ENCODE measurements at places on chromosomes 16 and 17.
A peak's percentile ranks its signal among the peaks of the same experiment; 100 is the strongest.

GRCh38 chr16:2753733-2754020, 1.2 kb downstream of the SRRM2 start:
- DNase-seq, result no peak

- DNase-seq, result no peak
These were observed 10.3 kb downstream of the KCNG4 start for GRCh38 chr16:84229471-84229870.

DNA sequence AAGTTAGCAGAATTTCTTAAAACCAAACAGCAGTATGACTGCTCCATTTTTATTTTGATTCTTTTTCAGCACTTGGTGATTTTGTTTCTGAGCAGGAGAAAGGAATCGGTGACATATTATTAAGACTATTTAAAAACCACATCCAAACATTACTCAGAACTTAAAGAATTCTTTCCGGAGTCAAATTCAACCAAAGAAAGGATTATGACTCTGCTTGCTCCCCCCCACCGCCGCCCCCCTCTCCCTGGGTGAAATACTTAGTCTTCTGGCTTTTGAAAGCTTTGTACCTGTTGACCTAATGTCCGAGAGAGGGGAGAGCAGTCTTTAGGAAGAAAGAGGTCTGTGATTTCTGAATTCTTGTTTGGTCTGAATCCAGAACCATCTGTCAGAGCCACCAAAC, 17.9 kb upstream of the COL1A1 start:
- no peak for DNase-seq

GRCh38 chr17:30251931-30252330, 16.4 kb upstream of the SLC6A4 start:
- no peak for DNase-seq

DNA sequence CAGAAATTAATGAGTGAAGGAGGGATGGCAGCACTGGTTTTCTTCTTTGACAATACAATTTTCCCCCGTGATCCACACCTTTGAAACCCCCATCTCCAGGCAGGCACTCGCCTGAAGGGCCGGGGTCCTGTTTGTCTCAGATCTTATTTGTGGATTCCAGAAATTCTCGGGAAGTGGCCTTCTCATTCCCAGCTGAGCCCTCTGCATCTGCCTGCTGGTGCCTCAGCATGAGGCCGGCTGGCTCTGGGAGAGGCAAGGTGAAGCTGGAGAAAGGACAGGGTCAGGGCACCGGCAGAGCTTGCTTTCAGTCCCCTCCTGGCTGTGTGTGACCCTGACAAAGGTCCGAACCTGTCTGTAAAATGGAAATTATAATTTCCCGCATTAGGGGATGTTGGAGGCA, 35.8 kb upstream of the C1QL1 start:
- no peak for DNase-seq

DNA sequence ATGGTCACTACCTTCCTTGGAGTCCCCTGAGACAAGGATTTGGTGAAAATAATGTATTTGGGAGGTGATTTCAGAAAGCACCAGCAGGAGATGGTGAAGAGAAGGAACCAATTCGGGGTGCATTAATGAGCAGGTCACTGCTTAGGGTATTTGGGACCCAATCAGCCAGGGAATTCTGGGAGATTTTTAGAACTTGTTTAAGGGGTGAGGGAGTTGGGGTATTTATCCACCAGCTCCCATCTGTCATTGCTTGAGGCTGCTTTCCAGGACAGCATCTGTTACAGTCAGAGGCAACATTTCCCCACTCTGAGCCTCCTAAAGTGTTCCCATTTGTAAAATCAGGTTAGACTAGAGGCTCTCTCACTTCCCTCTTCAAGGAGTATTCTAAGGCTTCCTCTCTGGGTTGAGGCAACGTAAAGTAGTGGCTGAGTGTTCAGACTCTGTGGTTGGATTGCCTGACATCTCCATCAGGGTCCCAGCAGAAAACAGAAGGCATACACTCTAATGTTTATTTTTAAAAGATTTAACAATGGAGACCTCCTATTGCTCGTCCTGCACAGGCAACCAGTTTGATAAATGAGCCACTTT, 60.9 kb downstream of the CLEC19A start:
- no peak for DNase-seq

- DNase-seq, result no peak
These were observed 42.4 kb upstream of the NSRP1 start for GRCh38 chr17:30074254-30074653.

- no peak for DNase-seq
These were observed 7.1 kb upstream of the SLC5A11 start for GRCh38 chr16:24838554-24839266.

GRCh38 chr16:76297941-76298340, 20.7 kb downstream of the CNTNAP4 start:
- no peak for DNase-seq

DNA sequence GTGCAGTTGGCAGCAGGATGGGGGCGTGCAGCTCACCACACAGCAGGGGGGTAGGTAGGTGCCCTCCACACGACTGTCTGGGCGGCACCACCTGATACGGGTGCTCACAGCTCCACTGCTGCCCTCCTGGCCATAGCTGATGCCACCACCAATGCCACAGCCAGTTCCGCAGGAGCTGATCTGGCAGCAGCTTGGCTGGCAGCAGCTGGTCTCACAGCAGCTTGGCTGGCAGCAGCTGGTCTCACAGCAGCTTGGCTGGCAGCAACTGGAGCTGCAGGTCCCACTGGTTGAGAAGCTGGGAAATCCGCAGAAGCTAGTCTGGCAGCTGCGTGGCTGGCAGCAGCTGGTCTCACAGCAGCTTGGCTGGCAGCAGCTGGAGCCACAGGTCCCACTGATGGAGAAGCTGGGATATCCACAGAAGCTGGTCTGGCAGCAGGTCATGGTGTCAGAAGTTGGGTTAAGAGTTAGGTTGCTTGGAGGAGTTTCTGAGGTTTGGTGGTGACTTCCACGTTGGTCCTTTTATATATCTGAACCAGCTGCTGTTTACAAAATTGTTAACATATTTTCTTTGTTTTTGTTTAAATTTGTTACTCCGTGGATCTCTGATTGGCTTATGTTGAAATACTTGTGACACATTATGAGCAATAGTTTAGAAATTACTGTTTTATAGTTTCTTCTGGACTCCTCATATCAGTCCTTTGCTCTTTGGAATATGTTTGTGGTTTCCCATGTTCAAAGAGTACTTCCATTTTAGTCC, at the start of gene KRTAP1-5:
Gene KRTAP1-5, minus strand, starts transcription at position 494 of the 757 bp plus-strand sequence. Its CDS starts 53 bp downstream, at position 441.
- DNase-seq, result no peak

DNA sequence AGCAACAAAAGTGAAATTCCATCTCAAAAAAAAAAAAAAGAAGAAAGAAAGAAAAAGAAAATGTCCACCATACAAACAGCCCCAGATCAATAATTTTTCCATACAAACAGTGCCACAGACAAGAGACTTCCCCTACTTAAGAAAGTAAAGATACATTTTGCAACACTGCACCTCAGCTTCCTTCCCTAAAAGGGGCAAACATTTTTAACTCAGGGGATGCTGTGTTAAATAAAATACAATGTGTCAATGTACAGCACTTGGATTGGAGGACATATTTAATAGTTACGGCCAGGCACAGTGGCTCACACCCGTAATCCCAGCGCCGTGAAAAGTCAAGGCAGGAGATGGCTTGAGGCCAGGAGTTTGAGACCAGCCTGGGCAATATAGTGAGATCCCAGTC, 22.3 kb downstream of the MYH11 start:
- DNase-seq, result peak; percentile 35

DNA sequence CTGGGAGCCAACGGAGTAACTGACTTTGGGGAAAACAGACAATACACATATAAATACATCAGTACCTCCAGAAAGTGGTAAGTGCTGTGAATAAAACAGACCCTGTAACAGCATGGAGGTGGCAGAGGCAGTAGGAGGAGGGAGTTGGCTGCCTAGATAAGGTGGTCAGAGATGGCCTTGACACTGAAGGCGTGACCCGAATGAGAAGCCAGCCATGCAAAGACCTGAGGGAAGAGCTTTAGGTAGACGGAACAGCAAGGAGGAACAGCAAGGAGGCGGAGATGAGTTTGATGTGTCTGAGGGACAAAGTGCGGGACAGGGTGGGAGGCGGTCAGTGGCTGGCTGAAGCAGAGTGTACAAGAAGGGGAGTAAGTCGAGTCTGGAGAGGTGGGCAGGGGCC, 8.1 kb upstream of the SLC6A4 start:
- DNase-seq, result no peak

- DNase-seq, result no peak
These were observed 37.6 kb downstream of the NOS2 start for GRCh38 chr17:27762527-27763305.

- DNase-seq, result no peak
These were observed 63.7 kb upstream of the BCO1 start for GRCh38 chr16:81174644-81175324.

GRCh38 chr16:24036614-24037013, 200.8 kb downstream of the PRKCB start:
- no peak for DNase-seq

DNA sequence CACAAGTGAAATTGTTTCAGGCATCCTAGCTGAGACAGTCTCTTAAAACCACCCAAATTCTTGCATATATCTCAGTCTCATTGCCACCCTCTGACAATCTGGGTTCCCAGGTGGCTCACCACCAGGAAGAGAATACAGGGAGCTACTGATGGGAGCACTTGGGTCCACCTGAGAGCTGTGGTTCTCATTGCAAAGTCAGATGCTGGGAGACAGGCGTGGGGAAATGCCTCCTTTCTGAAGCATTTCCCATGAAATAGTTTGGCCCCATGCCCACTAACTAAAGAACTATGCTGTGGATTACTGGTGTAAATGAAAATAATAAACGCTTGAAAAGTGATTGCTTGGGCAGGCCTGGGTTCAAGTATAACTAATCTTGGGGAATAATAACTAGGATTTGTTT, 70.3 kb downstream of the CMC2 start:
- no peak for DNase-seq

DNA sequence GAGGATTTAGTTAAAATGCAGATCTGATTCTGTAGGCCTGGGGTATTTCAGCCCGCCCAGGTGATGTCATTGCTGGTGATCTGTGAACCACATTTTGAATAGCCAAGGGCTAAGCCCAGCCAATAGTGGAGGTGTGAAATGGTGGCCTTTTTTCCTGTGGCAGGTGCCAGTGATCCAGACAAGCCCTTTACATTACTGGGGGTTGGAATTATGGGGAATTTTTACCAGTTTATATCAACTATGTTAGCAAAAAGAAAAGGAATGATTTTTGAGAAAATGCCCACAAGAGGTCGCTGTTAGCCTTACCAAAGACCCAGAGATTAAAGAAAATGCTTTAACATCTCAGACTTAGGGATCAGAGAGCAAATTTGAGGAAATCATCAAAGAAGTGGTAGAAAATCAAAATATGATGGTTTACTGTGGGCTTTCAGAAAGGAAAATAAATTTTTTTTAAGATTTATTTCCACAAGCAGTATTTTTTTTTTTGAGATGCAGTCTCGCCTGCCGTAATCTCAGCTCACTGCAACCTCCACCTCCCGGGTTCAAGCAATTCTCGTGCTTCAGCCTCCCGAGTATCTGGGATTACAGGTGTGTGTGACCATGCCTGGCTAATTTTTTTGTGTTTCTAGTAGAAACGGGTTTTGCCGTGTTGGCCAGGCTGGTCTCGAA, 3.9 kb downstream of the VPS35L start:
- DNase-seq, result no peak

DNA sequence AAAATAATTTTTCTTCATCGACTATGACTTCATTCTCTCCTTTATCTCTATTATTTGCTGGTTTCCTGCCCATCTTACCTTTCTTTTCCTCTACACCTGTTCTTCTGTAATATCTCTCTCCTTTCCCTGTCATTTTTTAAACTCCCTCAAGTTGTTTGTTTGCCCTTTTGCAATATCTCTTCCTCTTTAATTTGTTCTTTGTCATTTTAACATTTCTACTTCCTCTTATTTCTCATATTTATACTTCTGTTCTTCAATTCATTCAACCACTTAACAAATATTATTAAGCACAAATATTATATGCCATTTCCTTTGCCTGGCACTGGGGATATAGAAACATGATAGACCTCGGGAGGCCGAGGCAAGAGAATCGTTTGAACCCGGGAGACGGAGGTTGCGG, 22.6 kb downstream of the MAP3K3 start:
- no peak for DNase-seq

DNA sequence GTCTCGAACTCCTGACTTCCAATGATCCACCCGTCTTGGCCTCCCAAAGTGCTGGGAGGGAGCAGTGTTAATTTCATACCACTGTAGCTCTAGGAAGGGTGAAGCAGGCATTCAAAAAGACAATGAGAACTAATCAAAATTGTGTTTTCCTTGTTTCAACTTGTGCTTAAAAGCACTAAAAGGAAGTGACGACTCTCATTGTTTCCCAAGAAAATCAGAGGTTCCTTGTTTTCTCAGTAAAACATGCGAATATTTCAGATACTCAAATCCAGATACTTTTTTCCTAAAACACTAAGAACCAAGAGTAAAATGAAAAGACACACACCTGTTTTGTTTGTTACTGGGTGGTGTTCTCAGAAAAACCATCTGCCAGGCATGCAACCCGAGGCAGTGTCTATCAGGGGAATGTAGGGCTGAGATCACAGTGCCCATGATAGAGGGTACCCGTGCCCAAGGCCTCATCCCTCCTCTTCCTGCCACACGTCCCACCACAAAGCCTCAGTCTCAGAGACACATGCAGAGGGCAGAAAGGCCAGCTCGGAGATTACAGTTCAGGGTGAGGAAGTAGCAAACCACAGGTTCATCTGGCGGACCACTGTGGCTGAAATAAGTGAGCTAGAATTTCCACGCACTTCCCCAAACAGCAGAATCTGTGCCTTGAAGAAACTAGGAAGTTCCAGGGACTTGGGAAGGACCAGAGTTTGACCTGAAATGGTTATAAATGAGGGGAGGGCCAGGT, 33.7 kb downstream of the GINS3 start:
- DNase-seq, result no peak

GRCh38 chr17:74180336-74180735, 23.1 kb upstream of the RPL38 start:
- no peak for DNase-seq

- no peak for DNase-seq
These were observed 44.2 kb upstream of the NDRG4 start for GRCh38 chr16:58455750-58456149.

- no peak for DNase-seq
These were observed 15.5 kb upstream of the NFATC3 start for GRCh38 chr16:68069511-68070248.

DNA sequence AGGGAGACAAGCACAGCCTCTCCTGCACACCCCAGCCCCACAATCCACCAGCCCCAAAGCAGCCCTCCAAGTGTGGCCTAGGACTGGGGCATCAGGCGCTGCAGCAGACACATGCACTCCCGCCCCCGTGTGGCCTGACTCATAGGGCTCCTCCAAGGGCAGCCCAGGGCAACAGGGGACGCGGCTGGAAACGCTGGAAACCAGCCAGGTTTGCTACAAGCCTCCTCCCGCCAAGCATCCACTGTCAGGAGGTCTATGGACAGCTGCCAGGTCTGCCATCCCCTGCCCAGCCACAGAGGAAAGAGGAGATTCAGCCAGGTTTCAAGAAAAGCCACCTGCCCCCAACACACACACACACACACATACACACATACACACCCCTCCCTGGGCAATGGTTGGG, 25.8 kb downstream of the SRCIN1 start:
- DNase-seq, result no peak

GRCh38 chr16:59289151-59289550, 555.0 kb upstream of the GOT2 start:
- DNase-seq, result no peak

- DNase-seq, result peak; percentile 5
These were observed 1.4 kb downstream of the LIG3 start for GRCh38 chr17:34981538-34982241.

Measured in sigmoid colon (tissue), 7 donors.